NCI-H1048 (cell line): ENCODE measurements at places on chromosomes 16 and 17.

- DNase-seq, result no peak
Measured at GRCh38 chr16:71440669-71441347, 1.0 kb downstream of the TLE7 start.

GRCh38 chr17:10984220-10984619 is 146.3 kb upstream of the PIRT start:
- no peak for DNase-seq

DNA sequence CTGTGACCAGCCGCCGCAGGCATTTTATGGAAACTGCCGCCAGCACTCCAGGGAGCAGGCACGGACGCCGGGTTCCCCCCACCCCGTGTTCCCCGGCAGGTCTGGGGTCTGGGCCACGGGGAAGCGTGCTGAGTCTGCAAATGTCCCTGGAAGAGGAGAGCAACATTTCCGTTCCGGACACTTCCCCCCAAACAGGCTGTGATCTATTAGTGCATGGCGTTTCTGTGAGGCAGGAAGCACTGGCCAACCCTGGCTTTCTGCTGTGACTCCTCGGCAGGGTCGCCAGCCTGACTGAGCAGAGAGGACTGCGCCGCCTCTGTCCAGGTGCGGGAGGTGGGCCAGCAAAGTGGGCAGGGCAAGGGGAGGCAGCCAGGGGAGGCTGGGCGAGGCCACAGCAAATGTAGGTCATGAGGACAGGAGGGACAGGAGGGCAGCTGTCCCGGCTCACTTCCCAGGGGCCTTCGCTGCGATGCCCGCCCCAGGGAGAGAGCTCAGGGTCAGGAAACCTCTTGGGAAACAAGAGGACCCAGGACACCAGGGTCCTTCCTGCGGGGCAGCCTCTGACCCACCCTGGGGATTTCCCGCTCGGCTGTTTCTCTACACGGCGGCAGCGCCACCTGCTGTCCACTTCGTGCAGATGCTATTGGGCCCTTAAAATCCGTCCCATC is 9.5 kb downstream of the FOXF1 start:
- DNase-seq, result no peak

DNA sequence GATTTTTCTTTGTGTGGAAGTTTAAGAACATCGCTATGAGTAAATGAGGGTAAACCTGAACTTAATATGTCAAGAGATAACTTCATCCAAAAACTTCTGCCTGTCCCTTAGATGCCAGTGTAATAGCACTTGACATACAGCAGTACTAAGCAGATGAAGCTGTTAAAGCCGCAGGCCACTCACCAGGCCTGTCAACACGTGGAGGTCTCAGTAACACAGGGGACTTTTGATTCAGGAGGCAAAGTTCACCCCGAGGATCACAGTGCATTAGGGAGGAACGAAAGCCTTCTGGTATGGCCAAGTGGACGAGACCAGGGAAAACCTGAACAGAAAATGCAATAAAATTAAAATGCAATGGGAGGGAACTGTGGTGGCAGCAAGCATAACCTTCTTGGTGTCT is 235.7 kb downstream of the CHD9NB start:
- no peak for DNase-seq

GRCh38 chr16:83738923-83739503 is 68.8 kb upstream of the HSBP1 start:
- DNase-seq, result no peak

DNA sequence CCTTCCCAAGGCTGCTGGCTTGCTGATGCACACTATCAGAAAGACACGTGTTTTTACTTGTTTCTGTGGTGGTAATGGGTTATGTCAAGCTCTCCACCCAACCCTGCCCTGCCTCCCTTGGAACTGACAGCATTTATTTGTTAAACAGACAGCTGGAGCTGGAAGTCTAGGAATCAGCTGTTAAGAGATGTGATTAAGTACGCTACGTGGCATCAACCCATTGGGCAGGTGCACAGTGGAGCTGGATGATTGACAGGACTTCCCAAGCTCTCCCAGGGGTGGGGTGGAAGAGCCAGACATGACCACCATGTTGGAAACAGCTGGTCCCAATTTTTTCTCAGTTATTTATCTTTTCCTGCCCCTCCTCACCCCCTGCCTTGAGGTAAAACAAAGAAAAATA is 49.4 kb downstream of the ADAMTS18 start:
- DNase-seq, result no peak

- DNase-seq, result no peak
Measured at GRCh38 chr17:75845933-75846691, 1.9 kb upstream of the UNC13D start.

DNA sequence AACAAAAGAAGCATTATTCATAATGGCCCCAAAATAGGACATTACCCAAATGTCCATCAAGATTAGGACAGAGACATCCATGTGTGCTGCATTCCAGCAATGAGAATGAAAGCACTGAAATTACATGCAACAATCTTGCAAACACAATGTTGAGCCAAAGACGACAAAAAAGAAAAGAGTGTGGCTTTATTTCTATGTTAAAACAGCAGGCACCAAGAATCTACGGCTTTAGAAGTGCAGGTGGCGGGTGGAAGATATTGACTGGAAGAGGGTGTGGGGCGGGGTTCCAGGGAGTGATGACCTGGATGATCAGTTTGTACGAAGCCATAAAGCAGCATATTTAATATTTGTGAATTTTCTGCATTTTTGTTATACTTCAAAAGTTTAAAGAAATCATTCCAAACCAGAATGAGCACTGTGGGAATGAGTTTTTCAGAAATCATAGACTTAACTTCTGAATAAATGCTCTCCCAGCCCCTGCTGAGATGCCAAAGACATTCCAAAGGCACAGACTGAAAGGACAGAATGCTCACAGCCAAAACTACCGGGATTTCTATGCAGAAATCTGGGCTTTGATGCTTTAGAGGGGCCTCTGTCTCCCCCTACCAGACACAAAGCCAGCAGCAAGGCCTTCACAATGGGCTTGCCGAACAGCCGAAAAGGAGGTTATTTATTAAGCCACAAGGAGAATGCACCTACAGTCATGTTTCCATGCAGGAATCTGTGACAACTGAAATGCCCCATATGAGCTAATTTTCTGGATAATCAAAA is 361.6 kb downstream of the GRIN2A start:
- DNase-seq, result no peak

DNA sequence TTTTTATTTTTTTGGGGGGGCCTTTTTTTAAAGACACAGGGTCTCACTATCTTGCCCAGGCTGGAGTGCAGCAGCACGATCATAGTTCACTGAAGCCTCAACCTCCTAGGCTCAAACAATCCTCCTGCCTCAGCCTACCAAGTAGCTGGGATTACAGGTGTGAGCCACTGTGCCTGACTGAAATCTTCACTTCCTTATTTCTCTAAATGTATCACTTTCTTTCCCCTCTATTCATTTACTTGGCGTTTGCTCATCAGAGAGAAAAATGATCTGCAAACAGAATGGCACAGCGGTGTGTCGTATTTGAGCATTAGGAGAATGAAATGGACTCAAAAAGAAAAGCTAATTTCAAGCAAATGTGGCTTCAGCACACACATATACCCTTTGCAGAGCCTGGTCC is 44.3 kb upstream of the CDH5 start:
- DNase-seq, result no peak

DNA sequence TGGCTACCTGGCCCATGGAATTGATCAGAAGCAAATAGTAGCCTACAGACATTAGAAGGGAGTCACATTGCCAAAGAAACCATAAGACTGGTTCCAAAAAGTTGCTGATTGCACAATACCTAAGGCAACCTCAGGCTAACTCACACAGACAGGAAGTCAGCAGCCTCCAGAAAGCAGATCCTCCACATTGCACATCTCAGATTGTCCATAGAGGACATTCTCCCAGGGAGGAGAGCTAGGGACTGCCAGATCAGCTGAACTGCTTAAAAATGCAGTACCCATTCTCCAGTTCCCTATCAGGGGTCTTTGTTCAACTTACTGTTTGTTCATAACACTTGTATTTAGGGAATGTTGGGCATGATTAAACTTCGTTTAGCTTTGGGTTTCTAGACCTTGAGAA is 4.2 kb downstream of the CCL3 start:
- no peak for DNase-seq

DNA sequence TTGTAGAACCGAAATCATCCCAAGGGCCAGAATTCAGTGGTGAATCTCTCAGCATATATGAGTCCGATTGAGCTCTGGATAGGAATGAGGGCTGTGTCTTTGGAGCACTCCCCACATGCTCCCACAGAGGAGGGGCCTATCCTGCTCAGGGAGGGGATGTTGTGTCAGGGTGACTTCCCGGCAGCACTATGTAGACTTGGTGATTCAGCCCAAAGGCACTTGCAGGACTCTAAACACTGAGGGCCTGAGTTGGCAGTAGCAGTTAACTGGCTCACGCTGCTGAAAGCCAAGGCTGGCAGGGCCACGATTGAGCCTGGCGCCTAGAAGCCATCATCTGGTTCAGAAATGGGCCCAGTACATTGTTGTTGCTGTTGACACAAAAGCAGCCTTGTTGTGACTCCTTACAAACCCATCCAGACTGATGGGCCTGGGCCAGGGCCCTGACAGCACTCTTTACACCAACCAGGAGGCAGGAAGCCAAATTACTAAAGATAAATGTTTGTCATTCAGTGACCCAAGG is 31.9 kb downstream of the NMT1 start:
- DNase-seq, result no peak

- DNase-seq, result no peak
Measured at GRCh38 chr17:57092171-57092570, 7.1 kb downstream of the AKAP1 start.

GRCh38 chr17:59436900-59437299 is 105.4 kb downstream of the YPEL2 start:
- DNase-seq, result no peak
